ENCODE measurements at places on chromosomes 7 and 10.

- DNase-seq = peak; percentile 92
These were observed 44.0 kb downstream of the CALD1 start for GRCh38 chr7:134823400-134823799.

GRCh38 chr10:1003884-1004670, 15.8 kb downstream of the GTPBP4 start:
- no peak for DNase-seq

- no peak for DNase-seq
These were observed 8.0 kb downstream of the CCDC186 start for GRCh38 chr10:114166043-114166442.

- no peak for DNase-seq
These were observed 160.6 kb downstream of the CFTR start for GRCh38 chr7:117640465-117640864.

DNA sequence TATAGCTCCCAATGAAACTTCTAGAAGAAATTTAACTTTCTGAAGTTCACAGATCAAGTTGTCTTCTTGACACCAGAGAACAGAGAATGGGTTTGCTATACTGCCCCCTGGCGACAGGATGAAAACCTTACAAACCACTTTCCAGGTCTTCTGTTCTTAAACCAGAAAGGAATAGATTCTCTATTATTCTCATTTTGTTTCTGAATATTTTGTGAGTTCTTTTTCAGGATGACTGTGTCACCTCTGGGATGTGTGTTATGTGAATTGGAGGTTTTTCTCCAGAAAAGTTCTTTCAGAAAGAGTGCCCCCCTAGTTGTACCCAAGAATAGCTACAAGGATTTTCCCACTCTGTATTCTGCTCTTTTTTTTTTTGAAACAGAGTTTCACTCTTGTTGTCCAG, 6.3 kb downstream of the IFT22 start:
- DNase-seq = peak; percentile 50

DNA sequence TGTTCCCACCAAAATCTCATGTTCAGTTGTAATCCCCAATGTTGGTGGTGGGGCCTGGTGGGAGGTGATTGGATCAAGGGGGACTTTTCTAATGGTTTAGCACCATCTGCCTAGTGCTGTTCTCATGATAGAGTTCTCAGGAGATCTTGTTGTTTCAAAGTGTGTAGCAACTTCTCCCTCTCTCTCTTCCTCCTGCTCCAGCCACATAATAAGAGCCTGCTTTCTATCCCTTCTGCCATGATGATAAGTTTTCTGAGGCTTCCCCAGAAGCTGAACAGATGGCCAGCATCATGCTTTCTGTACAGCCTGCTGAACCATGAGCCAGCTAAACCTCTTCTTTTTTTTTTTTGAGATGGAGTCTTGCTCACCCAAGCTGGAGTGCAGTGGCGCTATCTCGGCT, 910.6 kb downstream of the KCNMA1 start:
- DNase-seq = no peak

GRCh38 chr10:78755063-78755701, 313.6 kb upstream of the ZMIZ1 start:
- no peak for DNase-seq

DNA sequence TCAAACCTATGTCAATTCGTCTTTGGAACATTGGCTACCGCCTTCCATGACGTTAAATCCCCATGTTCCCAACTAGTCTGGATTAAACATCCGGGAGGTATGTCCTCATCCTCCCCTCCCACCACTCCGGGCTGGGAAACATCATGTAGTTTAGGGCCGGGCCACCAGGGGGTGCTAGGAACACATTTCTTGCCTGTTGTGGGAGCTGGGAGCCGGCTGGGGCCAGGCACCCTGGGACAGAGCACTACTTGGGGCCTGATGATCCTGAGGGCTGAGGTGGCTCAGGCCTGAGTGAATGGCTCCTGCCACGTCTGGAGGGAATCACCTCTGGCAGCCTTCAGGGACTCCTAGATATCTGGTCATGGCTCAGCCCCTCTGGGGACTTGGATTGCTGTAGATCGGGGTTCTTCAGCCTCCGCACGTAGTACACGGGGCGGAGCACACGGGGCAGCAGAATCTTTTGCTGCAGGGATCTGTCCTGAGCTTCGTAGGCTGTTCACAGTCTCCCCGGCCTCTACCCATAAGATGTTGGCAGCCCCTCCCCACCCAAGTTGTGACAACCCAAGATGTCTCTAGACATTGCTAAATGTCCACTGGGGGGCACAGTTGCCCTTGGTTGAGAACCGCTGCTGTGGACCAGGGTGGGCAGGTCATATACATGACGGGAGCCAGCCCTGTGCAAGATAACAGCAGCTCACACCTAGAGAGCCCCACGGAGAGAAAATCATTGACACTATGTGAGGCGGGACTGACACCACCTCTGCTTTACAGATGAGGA, 141.2 kb upstream of the ZNF716 start:
- no peak for DNase-seq

DNA sequence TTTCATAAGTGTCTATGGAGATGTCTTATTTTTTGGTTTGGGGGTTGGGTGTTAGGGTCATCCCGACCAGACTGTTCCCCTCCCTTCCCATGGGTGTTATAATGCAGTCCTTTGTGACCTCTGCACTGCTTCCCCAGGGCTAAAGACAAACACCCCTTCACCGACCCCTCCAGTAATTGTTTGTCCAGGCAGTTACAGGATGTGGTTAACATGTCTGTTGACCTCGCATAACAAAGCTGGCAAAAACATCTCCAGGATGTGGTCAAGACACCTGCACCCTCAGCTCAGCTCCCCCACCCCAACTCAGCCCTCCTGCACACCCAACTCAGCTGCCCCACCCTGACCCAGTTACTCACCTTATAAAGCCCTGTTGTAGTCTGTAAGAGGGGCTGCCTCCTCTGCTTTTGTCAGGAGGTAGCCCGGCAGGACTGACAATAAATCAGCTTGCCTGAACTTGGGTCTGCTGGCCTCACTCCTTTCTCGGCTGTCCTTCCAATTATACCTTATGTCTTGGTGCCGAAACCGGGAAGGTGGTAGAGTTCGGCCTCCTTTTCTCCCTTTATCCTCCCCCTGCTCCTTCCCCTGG, 102.2 kb downstream of the ZNF92 start:
- no peak for DNase-seq

- no peak for DNase-seq
These were observed 722 bp downstream of the MDH2 start for GRCh38 chr7:76048668-76048988.

DNA sequence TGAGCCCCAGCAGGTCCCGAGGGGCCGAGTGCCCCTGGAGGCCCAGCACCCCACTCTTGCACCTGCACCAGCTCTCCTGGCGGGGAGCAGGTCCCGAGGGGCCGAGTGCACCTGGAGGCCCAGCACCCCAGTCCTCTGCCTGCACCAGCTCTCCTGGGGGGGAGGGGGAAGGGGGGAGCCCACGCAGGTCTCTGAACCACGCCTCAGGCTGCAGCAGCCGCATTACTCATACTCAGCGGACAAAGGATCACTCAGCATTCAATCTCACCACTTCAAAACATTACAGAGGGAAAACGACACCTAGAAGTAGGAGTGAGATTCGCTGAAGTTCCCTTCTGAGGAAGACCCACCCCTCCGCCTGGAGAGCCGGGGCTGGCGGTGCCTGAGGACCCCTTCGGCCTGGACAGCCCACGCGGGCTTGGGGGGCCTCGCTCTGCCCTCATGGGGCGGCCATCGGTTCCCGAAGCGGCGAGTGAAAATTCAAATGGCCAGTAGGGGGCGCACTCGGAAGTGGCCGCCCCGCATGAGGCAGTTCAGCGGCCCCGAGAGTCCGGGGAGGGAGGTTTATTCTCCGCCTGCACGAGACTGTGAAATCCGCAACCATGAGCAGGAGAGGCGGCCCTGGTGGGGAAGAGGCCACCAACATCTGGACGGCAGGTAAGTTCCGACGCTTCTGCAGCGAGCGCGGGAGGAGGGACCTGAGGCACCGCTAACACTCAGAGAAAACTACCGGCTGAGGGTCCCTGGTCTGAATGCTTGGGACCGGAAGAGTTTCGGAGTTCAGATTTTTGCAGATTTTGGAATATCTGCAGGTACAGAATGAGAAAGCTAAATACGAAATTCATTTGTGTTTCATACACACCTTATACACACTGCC, 1.1 kb upstream of the GPER1 start:
- peak; percentile 52 for DNase-seq

DNA sequence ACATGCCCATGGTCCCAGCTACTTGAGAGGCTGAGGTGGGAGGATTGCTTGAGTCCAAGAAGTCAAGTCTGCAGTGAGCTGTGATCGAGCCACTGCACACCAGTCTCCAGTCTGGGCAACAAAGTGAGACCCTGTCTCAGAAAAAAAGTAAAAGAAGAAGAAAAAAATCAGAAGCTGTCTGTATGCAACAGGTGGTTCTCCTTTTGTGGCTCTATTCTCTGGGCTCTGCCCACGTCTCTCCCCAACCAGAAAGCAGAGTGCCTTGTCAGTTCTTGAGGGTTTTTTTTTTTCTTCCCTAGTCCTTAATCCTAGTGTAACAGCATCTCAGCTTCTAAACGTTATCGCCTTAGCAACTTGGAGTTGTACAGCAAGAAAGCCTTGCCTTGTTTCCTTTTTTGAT, 89.5 kb downstream of the PRKCQ start:
- no peak for DNase-seq

DNA sequence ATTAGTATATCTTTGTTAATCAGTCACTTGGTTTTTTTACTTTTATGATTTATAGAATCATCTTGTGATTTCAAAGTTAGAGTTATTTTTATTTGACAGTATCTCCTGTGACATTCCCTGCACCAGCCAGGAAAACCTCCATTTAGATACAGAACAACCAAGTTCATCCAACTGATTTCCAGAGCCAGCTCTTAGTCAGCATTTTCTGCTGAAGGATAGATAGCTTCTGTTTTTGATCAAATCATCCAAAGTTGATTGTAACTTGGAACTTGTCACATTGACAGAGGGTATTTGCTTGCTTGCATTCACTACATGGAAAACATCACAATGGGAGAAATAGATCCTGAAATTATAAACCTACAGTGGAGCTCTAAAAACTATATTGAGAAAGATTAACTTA, 122.6 kb downstream of the PON1 start:
- DNase-seq = no peak

DNA sequence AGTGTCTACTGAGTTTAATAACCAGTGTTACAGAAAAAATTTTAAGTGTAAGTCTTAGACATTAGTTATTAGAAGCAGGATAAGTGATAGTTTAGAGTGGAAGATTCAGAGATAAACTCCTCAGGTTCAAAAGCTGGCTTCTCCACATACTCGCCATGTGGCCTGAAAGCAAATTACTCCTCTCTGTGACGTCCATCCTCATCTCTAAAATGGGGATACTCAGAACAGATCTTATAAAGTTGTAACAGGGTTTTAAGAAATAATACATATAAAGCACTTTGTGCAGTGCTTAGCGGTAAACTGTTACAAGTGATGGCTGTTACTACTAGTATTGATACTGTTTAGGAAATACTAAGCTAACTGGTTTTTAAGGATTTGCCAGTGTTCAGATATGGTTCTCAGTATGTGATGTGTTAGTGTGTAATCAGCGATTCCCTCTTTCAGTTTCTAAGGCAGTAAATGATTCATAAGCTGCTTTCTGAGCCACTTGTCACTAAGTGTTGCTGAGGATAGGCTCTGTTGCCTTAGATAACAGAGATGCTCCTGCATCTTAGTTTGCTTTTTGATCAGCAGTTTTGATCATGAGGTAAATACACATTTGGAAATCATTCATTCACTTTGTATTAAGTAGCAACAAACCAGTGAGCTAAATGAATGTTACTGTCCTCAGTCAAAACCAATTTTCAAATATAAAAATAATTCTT, 58.7 kb downstream of the CYP51A1 start:
- no peak for DNase-seq

- DNase-seq = peak; percentile 50
These were observed 41.2 kb downstream of the TNRC18 start for GRCh38 chr7:5382281-5382892.

DNA sequence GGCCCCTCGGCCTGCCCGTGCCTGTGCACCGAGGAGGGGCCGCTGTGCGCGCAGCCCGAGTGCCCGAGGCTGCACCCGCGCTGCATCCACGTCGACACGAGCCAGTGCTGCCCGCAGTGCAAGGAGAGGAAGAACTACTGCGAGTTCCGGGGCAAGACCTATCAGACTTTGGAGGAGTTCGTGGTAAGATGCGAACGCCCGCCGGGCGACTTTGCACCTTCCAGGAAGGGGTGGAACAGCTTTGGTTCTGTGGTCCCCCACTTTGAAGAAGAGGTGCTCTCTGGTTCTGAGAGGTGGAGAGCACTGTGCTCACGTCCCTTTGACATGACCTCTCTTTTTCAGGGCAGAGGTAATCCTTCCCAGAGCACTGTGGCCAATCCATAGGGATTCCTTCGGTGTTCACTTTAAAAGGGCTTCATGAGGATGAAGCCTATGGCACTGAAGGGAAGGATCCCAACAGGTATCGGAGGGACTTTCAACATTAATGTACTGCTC, 2.6 kb downstream of the VWC2 start:
- no peak for DNase-seq

DNA sequence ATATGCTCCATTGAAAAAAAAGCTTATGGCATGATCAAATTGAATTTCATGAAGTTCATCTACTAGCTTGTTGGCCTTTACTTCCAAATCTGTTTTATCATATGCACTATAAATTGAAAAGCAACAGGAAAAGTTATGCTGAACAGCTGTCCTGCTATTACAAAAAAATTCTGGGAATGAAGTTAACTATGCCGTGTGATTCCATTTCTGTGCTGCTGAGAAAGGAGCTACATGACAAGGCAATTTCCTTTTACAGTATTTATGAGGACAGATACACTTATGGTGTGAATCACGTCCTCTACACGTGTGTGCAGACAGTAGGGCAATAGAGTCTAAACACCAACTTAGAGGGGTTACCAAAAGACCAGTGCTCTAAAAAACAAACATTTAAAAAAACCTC, 426.5 kb upstream of the AKR1E2 start:
- DNase-seq = no peak

GRCh38 chr7:17302575-17303142, 4.2 kb downstream of the AHR start:
- peak; percentile 41 for DNase-seq

DNA sequence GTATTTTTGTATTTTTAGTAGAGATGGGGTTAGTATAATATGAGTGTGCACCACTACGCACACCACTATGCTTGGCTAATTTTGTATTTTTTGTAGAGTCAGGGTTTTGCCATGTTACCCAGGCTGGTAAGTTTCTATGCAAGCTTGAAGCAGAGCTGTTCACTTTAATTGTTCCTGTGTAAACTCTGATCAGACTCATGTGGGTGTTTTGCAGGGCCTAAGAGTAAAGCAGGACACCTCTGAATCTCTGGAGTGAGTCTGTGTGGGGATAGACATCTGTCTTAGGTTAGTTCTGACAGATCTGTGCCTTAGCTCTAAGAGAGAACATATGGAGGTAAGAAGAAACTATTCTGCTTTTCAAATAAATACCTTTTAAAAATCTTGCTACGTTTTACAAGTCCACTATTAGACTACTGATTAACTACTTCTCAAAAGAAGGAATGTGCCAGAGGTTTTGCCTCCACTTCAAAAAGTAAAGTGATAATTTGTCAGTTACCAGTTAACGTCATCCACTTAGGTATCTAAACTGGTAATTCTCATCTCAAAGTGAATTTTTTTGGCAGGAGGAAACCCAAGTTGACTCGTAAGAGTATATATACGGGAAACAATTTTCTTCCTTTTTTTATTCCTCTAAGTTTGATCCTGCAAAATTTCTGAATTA, 1.1 kb downstream of the COL17A1 start:
- no peak for DNase-seq

- DNase-seq = no peak
These were observed 29.1 kb downstream of the CDCA7L start for GRCh38 chr7:21916629-21917028.

All from astrocyte of the spinal cord (primary cell).